ENCODE measurements at places on chromosomes 6 and 20.

GRCh38 chr6:819122-819521 is 126.2 kb upstream of the EXOC2 start:
- no peak for DNase-seq

GRCh38 chr20:48523191-48523995 is 304.4 kb downstream of the PREX1 start:
- peak; percentile 74 for DNase-seq

GRCh38 chr20:25037288-25038102 is 20.4 kb downstream of the ACSS1 start:
- no peak for DNase-seq

- no peak for DNase-seq
Observed at GRCh38 chr6:96420294-96420693, 101.3 kb upstream of the UFL1 start.

- no peak for DNase-seq
Observed at GRCh38 chr6:158564243-158565121, 4.6 kb downstream of the TMEM181 start.
